ENCODE measurements at places on chromosomes 16 and 17.

GRCh38 chr16:27453494-27453825 is 51.5 kb downstream of the IL21R start:
- no peak for DNase-seq

DNA sequence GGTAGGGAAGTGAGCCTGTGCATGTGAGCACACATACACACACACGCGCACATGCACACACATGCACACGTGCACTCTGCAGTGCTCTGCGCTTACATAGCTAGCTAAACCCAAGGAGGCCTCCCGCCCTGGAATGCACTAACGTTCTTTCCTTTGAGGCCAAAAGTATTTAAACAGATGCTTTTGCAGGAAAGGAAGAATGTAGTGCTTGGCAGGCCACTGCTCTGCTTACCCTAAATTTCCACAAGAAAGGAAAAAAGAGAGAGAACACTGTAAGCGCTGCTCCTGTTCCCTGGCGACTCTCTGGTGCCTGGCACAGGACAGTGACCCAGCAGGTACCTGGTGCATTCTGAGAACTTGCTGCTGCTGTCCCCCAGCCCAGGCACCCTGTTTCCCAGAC is 31.3 kb upstream of the MRPS23 start:
- peak; percentile 86 for DNase-seq

GRCh38 chr17:82435103-82435502 is 15.4 kb downstream of the CYBC1 start:
- DNase-seq = no peak

DNA sequence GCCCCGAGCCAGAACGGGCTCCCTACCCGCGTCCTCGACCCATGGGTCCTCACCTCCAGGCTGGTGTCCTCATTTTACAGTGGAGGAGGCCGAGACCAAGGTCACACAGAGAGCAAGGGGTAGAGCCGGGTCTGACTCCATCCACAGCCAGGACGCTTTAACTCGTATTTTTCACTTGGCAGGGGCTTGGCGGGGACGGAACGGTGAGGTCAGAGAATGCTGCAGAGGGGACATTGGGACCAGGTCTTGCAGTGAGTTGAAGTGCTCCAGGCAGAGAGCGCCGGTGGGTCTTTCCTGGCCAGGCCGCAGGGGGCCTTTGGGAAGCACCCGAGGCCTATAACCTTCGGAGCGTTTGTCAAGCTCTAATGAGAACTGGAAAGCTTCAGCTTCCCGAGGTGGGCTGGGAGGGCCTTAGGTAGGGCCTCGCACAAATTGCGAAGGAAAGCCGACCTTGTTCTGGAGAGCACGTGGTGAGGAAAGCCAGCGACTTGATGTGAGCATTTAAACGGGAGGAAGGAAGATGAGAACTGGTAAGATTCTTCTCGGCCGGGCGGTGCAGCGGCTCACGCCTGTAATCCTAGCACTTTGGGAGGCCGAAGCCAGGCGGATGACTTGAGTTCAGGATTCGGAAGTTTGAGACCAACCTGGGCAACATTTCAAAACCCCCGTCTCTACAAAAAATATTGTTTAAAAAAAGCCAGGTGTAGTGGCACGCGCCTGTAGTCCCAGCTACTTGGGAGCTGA is 908 bp upstream of the CLUH start:
- no peak for DNase-seq

- DNase-seq = no peak
Observed at GRCh38 chr17:29581583-29582253, 7.7 kb downstream of the GIT1 start.

DNA sequence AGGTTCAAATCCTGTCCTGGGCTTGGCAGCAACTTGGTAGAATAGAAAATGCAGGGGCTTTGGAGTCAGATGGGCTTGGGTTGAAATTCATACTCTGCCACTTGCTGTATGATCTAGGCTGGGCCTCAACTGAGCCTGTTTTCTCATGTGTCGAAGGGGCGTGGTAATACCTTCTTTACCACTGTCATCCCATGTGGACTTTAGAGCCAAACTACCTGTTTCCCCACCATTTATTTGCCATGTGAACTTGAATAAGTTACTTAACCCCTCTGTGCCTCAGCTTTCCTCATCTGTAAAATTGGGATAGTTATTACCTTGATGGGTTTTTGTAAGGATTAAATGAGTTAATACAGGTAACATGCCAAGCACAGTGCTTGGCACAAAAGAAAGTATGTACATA is 106.0 kb downstream of the COPRS start:
- DNase-seq = no peak

- no peak for DNase-seq
Observed at GRCh38 chr16:4011940-4012629, 104.2 kb downstream of the ADCY9 start.

GRCh38 chr16:67245674-67246080 is 1.6 kb downstream of the FHOD1 start:
- DNase-seq = no peak

- DNase-seq = no peak
Observed at GRCh38 chr17:41986634-41987033, 20.0 kb downstream of the CNP start.

DNA sequence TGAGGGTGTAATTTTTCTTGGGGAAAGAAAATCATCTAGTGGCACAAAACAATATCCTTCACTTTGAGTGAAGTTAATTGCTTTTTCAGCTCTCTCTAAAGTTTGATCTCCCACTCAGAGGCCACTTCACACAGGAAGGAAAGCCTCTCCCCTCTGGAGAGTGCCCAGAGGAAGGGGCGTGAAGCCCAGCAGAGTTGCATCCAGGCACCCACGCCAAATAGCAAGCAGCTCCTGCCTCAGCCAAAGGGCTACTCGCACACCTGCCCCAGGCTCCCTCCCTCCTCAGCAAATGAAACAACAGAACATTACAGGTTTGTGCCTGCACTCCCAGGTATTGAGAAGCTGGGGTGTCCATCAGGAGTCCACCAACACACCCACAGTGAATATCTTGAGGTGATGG is 183.0 kb upstream of the RPL38 start:
- no peak for DNase-seq

- DNase-seq = peak; percentile 39
Observed at GRCh38 chr17:69828087-69828486, 246.9 kb upstream of the KCNJ16 start.

DNA sequence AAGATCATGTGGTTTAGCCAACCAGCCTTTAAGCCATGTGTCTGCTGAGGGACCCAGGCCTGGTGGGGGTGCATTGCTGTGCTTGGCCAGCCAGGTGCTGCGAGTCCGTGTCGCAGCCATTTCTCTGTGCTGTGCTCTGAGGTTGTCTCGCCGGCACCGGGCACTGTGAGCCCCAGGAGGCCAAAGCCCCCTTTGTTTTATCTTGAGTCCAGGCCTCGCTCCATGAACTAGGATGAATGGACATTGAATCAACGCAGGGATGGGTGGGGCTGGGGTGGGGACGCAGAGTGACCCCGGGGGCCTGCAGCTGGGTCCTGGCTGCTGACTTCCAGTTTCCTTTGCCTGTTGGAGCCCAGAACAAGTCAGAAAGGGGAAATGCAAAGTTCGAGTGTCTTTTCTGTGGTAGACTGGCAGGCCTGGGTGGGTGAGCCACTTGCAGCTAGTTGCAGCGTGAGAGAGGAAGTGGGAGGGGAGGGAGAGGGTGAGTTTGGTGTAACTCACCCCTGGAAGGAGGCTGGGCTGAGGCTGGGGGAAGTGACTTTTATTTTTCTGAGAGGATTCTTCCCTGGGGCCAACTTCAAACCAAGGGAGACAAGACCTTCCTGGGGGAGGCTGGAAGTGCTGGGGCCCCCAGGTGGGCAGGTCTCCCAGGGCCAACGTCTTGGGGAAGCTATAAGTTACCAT is 324.7 kb downstream of the SEC14L1 start:
- no peak for DNase-seq

GRCh38 chr16:82609140-82609539 is 17.6 kb upstream of the CDH13 start:
- DNase-seq = peak; percentile 13

GRCh38 chr16:73432850-73433730 is 385.2 kb upstream of the ZFHX3 start:
- no peak for DNase-seq

Measured in hindlimb muscle (tissue), 1 donor.